ENCODE measurements at places on chromosomes 2 and 18.

GRCh38 chr2:31031132-31031706, 107.0 kb downstream of the GALNT14 start:
- DNase-seq = no peak

- no peak for DNase-seq
Measured at GRCh38 chr2:80489717-80490116, 185.2 kb upstream of the LRRTM1 start.

DNA sequence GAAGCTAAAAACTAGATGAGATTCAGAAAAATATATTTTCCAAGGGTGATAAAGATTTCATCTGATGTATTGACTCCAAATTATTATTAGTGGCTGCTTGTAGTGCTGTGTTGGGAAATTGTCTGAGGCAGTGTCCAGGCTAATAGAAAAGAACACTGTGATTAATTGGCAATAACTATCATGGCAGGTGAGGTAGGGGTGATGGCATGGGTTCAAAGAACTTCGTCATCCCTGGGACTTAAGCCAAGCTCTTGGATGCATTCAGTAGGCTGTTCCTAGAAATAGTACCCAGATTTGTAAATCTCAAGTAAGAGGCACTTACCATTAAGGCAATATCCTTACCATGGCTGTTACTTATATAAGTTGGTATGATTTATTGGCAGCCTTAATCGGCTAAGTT, 13.2 kb upstream of the RAPGEF4 start:
- DNase-seq = no peak

DNA sequence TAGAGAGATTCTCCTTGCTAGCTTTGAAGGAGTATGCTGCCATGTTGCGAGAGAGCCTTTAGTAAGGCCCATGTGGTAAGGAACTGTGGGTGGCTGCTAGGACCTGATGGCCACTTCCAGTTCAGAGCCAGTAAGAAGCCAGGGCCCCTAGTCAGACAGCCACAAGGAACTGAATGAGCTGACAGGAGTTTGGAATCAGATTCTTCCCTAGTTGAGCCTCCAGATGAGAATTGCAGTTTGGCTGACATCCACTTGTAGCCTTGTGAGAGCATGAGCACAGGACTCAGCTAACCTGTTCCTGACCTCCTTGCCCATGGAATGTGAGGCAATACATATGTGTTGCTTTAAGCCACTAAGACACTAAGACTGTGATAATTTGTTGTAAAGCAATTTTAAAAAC, 1.2 kb upstream of the WDR7 start:
- DNase-seq = no peak

DNA sequence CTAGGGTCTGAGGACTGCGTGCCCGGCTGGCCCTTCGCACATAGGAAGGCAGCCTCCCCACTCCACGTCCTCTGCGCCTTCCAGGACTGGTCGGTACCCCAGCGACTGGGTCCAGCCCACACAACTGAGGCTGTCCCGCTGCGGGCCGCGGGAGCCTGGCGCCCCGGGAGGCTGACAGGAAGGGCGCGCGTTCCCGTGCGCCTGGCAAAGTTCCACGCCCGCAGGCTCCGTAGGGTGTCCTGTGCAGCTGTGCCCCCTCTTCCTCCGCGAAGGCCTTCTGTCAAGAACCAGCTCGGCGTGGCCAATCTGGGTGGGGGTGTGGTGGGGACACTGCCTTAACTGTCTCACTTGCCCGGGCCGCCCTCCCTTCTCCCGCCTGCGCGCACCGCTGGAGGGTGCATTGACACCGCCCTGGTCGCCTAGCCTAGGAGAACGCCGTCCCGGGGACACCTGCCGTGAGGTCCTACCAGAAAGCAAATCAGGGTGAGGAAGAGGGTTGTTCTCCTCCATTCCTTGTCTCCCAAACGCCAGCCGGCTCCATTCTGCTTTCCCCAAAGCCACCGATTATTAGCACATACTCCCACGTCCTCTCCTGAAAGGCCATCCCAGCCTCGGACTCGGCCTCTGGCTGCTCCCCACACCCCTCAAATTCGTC, 618 bp upstream of the LYPD1 start:
- no peak for DNase-seq

DNA sequence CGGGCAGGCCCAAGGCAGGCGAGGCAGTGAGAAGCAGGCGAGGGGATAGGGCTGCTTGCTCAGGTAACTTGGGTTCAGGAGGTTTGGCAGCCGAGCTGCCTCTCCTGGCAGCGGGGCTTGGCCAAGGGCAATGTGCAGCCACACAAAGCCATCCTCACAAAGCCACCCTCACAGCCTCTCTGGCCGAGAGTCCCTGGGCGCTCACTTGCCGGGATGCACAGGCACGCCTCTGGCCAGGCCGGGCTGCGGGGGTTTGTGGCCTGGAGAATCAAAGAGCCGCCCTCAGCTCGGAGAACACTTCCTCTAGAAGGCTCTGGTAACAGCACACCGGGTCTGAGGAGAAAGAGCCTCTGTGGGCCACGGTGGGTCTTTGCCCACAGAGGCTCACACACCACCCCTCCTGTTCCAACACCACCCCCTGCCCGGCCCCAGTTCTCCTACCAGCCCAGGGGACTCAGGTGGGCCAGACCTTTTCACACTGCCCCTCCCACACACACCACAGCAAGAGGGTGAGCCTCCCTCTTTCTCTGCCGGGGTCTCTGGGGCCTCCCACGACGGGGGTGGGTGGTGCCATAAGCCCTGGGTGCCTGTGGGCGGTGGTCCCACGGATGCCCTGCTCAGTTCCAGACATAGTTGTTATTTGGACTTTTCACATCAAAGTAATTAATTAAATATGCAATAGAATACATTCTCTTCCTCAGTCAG, 186.9 kb downstream of the ZFP36L2 start:
- no peak for DNase-seq

- no peak for DNase-seq
Measured at GRCh38 chr18:519019-519879, 18.7 kb upstream of the COLEC12 start.

DNA sequence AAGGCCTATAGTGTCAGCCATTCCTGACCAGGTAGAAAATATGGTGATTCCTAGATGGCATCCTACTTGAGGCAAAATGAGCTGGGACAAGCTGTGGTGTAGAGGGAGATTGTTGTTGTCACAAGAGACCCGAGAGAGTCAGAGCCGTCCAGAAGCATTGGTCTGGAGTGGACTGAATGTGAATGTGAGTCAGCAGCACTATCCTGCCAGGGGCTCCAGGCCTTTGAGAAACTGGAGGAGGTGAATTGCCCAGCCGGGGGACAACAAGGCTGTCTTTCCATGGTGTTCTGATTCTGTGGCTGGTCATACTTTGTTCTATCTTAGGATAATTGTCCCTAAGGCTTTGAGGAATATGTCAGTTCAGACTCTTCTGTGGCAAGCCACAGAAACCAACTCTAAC, 29.4 kb upstream of the EIF2AK3 start:
- no peak for DNase-seq

- no peak for DNase-seq
Measured at GRCh38 chr2:152015552-152015951, 83.3 kb downstream of the CACNB4 start.

- no peak for DNase-seq
Measured at GRCh38 chr2:168793596-168793995, 8.8 kb upstream of the NOSTRIN start.

DNA sequence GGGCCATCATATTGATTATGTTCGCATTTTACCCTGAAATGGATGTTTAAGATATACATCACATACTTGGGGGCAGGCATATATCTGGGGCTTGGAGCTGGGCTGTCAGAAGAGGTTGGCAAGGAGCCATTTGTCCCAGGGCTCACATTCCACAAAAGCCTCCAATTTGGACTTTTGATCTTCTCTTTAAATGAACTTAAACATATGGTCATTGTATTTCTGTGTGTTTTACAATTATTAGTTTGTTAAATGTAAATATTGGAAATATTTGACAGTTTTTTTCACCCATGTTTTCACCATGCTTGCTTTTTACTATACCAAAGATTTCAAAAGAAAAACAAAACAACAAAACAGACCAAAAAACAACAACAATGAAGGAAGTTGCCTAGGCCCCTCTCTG, 165.8 kb upstream of the MEIS1 start:
- DNase-seq = no peak

DNA sequence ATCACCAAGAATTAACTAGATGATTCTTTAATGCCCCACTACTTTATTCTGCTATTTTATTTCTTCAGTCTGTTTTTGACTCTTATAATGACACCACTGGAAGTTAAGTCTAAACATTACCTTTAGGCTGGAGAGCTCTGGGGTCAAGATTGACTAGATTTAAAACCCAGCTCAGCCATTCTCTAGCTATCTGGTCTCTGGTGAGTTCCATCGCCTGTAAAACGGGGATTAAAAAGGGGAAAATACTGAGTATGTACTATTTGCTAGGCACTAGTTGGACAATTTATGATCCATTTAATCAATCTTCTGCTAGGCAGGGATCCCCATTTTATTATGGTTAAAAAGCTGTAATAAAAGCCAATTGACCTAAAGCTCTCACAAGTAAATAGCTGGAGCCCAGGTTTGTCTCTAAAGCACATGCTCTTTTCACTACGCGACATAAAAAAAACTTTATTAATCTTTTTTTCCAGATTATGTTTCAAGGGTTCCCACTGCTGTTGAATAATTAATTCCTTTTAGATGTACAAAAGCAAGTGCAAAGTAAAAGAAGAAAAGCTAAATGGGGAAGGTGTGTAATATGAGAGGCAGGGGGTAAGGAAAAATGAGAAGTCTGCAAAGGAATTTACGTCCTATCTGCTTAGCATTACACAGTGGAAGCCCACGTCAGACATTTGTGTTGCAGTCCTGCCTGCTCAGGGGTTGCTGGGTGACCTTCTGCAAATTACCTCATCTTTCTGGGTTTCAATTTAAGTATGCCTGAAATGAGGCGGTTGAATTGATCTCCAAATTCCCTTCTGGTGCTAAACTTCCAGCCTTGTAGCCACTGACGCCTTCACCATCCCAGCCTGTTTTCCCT, 918 bp upstream of the NABP1 start:
- peak; percentile 75 for DNase-seq

DNA sequence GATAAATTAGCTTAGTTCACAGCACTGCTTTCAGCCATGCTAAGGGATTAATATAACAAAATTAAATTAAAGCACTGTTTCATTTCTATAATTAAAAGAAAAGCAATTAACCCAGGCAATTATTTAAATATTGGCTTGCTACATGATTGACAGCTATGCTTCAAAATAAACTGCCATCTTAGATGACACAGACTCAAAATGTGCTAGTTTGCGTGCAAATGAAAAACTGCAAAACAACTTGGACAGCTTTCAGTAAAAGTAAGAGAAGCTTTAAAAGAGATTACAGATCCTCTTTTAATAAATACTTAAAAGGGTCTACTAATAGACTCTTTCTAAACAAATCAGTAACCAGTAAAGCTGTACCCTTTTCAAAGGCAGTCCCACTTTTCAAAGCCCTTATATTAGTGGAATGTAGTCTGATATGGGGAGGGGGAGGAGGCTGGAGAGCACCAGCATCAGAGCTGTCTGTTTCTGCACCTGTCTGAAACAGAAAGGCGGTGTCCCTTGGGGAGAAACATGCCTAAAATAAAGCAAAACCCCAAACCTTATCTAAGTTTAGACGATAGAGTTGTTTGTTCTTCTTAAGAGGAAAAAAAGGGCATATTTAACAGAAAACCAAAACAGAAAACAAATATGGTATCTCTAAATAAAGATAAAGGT, 20.8 kb downstream of the EIF2AK3 start:
- no peak for DNase-seq

- no peak for DNase-seq
Measured at GRCh38 chr2:130986890-130987493, 106.3 kb downstream of the FAM168B start.

GRCh38 chr18:22985250-22985649, 52.1 kb downstream of the RBBP8 start:
- no peak for DNase-seq

Measured in fibroblast of the conjunctiva (primary cell).